ENCODE measurements at places on chromosomes 3 and 15.

DNA sequence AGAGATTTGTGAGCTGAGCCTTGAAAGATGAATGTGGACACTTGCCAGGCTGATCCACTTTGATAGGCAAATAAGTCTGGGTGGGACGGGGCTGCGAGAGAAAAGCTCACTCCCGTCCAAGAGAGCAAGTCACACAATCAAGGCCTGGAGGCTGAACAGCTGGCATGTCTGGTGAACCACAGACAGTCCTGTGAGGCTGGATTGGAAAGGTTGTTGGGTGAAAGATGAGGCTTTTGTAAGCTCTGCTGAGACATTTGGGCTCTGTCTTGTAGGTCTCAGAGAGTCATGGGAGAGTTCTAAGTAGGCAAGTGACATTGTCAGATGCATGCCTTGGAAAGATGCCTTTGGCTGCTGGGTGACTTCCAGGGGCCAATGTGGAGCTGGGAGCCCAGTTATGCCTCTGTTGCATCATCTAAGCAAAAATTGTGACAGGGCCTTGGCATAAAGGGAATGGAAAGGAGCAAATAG is 38.5 kb downstream of the RPLP1 start:
- DNase-seq: no peak

DNA sequence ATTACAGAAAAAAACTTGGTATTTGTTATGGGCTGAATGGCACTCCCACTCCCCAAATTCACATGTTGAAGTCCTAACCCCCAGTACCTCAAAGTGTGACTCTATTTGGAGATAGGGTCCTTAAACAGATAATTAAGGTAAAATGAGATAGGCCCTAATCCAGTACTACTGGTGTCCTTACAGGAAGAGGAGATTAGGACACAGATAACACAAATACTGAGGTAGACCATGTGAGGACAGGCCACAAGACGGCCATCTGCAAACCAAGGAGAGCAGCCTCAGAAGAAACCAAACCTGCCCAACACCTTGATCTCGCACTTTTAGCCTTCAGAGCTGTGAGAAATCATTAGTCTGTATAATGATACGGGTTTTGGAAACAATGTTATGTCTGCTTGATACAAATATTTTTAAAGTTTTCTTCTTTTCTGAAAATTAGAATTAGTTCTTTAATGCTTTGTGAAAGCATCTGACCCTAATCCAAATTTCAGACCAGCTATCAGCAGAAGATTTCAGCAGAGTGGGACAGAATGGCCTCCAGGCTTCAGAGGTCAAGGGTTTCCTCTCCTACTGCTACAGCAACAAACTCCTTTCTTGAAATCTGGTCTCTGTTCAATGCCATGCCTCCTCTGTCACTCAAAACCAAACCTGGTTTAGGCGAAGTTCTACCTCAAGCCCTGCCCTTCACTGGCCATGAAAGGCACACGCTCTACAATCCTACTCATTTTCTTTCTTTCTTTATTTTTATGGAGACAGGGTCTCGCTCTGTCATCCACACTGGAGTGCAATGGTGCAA is 22.0 kb upstream of the HDC start:
- DNase-seq: no peak

GRCh38 chr3:153980252-153980590 is 141.0 kb upstream of the ARHGEF26 start:
- DNase-seq: no peak

DNA sequence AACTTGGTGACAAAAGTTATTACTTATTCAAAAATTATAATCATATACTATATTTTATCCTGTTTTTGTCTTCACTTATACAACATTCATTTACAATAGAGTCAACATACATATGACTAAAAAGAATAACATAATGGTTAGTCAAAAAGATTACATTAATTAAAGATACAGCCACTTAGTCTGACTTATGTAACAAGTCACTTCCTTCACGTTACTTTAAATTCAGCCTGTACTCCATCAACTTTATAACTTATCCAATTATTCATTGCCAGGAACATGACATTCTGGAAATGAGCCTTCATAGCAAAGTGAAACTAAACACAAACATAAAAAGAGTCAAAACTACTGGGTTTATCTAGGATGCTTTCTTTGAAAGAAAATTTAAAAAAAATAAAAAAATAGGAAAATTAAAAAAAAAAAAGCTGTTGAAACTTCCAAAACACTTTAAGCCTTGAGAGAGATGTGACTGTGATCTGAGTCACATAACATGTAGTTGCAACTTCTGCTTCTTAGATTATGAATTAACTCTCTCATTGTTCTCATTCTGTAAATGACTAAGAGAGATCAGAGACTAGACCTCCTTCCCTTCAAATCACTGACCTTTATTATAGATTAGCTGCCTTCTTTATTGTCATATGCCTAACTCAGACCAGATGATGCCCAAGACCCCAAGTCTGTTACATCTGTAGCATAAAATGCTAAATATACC is 107.8 kb downstream of the MYRIP start:
- DNase-seq: no peak

DNA sequence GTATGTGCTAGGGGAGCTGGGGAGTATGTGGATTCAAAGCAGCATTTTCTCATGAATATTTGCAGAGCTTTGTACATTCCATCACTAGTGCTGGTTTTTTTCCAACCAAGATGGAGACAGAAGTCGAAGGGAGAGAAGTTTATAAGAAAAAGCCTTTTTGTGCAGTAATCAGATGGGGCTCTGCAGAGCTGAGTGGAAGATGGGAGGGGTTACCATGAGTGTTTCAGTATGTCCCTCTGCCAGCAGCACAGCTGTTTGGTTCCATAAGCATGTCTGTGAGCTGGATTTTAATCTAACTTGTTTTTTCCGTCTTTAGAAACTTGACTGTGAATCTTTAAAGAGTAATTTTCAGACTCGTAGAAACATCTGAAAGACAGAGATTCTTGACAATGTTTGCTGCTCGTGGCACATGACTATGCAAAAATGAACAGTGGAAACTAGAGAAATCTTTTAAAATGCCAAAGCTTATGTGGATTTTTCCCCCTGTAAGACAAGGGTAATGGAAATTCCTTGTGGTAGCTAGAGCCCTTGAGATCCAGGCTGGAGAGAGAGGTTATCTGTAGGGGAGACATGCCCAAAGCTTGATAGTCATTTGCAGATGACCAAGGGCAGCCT is 20.3 kb downstream of the STARD9 start:
- peak; percentile 63 for DNase-seq

GRCh38 chr3:12234192-12234591 is 54.7 kb upstream of the PPARG start:
- no peak for DNase-seq

GRCh38 chr3:6326771-6327170 is 534.1 kb upstream of the GRM7 start:
- no peak for DNase-seq

GRCh38 chr3:190167936-190168680 is 47.4 kb upstream of the P3H2 start:
- DNase-seq: no peak

GRCh38 chr3:99920481-99921376 is 103.1 kb downstream of the CMSS1 start:
- peak; percentile 76 for DNase-seq

DNA sequence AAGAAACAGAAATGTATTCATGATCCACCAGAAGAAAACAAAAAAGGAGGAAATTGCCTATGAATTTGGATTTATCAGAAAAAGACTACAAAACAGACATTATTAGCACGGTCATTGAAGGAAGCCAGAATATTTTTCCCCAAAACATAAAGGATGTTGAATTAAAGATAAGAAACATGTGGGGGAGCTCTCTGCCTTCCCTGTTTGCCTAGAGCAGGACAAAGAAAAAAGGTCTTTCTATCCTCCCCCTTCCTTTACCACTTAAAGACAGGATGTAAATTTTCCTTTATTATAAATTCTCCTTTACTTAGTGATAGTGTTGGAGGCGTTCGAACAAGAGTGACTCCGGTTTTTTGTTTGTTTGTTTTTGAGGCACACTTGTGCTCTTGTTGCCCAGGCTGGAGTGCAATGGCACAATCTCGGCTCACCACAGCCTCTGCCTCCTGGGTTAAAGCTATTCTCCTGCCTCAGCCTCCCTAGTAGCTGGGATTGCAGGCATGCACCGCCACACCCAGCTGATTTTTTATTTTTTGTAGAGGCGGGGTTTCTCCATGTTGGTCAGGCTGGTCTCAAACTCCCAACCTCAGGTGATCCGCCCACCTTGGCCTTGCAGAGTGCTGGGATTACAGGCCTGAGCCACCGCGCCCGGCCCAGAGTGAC is 14.9 kb upstream of the RPN1 start:
- no peak for DNase-seq

GRCh38 chr3:131075632-131076328 is 49.1 kb downstream of the NEK11 start:
- no peak for DNase-seq

DNA sequence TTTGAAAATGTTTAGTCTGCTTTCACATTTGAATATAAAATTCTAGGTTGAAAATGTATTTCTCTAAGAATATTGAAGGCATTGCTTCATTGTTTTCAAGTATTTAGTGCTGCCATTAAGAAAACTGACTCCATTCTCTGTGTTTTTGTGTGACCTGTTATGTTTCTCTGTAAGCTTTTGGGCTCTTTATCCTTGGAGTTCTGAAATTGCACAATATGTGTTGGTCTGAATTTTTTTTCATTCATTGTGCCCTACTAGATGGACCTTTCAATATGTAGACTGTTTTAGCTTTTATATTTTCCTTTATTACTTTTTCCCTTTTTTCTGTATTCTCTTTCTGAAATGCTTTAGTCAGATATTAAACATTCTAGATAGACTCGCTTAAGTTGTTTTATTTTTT is 22.2 kb downstream of the FAM98B start:
- no peak for DNase-seq

DNA sequence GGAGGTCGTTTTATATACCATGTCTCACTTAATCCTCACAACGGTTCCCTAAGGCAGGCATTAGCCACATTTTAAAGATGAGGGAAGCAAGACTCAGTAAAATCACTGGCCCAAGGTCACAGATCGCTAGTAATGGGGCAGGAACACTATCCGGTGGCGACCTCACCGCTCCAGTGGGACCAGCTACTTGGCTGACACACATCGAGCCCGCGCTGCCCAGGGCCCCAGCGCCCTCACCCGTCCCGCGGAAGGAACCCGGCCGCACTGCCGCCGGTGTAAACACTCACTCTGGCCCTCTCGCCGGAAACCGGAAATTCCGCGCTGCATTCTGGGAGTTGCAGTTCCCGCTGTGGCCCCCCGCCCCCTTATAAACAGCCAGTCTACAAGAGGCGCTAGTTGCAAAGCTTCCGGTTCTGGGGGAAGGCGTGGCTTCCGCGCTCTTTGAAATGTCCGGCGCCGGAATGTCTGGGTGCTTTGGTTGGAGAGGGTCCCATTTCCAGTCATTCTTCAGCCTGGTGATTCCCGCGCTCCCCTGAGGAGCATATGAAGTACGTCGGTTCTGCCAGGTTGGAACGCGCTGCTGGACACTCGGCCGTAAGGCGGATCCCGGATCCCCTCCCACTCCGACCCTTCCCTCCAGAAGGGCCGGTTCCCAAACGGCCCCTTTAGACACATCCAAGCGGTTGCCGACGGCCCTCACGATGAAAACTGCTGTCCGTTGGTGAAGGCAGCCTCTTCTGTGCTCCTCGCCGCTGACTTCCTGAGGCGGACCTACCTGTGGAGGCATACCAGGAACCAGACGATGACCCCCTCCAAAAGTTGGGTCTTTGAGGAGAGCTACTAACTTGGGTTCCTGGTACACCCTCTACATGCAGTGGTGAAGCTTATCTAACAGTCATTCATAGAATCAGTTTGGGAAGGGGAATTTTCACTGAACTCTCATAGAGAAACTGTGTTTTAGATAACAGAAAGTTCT is at the start of gene UBL7:
TSS of gene UBL7 (minus strand) at position 290 of the 976 bp plus-strand sequence. CDS start 2,293 bp downstream, outside the sequence.
- peak; percentile 95 for DNase-seq

DNA sequence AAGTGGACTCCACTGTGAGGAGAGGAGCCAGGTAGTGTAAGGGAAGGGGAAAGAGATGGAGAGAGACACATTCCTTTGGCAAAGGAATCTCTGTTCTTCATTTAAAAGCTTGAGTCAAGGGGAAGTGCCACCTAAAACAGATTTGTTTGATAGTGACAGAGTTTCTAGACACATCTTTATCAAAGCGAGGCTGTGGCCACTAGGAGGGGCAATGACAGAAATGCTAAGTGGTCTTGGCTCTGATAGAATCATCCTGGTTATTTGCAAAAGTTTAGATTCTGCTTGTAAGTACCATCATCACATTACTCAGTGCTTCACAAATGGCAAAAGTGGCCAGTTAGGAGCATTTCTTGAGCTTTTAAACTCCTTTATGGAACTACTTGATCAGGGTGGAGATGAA is 261.4 kb downstream of the CNTN3 start:
- no peak for DNase-seq

DNA sequence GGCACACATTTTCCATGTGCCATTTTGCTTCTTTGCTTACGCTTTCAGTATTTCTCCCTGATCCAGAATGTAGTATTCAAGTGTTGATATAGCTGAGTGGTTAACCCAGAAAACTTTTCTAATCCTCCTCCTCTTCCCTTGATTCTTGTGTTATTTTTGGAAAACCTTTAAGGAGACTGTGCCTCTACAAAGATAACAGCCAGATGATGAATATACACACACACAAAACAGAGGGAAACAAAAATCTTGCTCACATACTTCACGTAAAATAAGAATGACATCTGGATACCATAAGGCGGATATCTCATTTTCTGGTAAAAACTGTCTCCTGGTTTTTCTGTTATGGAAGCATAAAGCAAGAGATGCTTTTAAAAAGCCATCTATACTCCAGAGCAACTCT is 295.8 kb upstream of the THBS1 start:
- DNase-seq: peak; percentile 79

DNA sequence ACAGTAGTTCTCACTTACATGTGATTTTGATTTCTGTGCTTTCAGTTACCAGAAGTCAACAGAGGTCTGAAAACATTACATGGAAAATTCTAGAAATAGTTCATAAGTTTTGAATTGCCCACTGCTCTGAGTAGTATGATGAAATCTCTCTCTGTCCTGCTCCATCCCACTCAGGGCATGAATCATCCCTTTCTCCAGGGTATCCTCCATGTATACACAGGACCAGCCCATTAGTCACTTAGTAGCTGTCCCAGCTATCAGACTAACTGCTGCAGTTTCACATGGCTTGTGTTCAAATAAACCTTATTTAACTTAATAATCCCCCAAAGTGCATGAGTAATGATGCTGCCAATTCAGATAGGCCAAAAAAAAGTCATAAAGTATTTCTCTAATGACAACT is 38.6 kb downstream of the EPHA3 start:
- DNase-seq: peak; percentile 86

DNA sequence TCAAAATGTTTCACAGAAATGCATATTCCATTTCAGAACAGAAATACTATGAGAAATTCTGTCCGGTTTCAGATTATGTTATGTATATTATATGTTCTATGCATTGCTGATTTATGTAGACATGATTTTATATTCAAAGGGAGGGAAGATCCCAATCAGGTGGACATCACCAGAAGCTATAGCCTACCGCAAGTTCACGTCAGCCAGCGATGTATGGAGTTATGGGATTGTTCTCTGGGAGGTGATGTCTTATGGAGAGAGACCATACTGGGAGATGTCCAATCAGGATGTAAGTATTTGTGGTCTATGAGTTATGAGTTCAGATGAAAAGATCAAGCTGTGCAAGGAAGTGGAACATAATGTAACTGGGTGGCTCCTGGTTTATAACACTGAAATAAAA is 341.7 kb downstream of the EPHA3 start:
- DNase-seq: no peak
